HepG2 (cell line): ENCODE measurements at places on chromosomes 13 and 19.

- DNase-seq = no peak
Measured at GRCh38 chr13:84607261-84608013, 725.2 kb upstream of the SLITRK1 start.

GRCh38 chr19:55809381-55810058 lies 22.3 kb downstream of the NLRP11 start:
- peak; percentile 65 for DNase-seq

DNA sequence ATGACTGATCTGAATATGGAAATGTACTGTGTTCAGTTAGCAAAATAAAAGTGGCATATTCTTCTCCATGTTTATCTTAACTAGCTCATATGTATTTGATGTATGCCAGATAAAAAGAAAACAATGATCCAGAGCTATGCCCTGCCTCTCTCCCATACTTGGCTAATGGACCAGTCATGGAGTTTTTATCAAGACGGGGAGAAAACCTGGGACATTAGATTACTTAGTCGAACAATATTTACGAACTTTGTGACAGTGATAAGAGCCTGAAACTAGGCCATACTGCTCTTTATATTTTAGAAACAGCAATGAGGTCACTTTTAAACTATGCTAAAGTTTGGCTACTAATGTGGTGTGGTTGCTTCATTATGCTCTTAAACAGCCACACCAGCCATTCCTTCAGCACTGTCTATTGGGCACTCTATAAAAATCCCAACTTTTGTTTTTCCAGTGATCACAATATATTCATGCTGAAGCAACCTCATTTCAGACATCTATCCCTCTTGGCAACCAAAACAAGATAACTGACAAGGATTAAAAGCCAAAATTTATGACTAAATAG lies 265.0 kb downstream of the FGF14 start:
- no peak for DNase-seq

DNA sequence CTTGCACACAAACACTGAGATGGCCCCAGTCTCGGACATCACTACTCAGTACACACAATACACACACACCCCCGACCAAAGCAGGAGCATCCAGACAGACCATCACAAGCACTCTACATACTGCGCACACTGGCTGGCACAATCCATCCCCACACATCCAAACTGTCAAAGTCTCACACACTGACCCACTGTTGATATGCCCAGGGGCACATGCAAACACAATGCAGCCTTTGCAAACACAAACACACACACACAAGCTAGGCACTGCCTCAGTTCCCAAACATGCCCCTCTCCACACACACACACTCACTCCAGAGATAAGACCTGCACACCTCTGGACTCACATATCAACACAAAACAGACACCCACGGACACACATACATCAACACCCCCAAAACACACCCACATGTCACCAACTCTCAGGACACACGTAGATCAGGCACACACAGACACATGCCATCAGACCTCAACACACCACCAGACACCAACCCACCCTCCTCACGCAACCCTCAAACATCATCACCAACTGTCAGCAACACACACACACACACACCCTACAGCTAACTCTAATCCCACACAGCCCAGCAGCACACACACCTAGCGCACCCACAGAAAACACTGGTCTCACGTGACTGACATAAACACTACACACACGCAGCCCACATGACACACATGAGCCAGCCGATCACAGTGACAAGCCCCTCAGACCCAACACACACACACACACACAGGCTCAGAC lies 1.9 kb downstream of the BBC3 start:
- DNase-seq = peak; percentile 32

DNA sequence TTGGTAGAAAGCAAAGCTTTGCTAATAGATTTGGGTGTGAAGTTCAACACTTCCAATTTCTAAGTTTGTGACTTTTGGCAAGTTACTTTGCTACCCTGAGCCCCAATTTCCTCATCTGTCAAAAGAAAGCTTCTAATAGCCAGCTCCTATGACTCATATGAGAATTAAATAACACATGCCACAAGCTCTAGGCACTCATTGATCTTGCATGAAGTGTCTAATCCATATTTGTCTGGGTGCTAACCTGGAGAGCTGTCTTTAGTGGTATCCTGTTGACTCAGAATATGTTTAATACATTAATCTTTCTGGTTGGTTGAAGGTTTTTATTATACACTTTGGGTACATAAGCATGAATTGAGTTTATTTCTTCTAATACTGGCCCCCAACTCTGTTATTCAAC lies 188.8 kb downstream of the POSTN start:
- DNase-seq = no peak

GRCh38 chr19:2610637-2611482 lies 91.6 kb downstream of the GNG7 start:
- peak; percentile 70 for DNase-seq

DNA sequence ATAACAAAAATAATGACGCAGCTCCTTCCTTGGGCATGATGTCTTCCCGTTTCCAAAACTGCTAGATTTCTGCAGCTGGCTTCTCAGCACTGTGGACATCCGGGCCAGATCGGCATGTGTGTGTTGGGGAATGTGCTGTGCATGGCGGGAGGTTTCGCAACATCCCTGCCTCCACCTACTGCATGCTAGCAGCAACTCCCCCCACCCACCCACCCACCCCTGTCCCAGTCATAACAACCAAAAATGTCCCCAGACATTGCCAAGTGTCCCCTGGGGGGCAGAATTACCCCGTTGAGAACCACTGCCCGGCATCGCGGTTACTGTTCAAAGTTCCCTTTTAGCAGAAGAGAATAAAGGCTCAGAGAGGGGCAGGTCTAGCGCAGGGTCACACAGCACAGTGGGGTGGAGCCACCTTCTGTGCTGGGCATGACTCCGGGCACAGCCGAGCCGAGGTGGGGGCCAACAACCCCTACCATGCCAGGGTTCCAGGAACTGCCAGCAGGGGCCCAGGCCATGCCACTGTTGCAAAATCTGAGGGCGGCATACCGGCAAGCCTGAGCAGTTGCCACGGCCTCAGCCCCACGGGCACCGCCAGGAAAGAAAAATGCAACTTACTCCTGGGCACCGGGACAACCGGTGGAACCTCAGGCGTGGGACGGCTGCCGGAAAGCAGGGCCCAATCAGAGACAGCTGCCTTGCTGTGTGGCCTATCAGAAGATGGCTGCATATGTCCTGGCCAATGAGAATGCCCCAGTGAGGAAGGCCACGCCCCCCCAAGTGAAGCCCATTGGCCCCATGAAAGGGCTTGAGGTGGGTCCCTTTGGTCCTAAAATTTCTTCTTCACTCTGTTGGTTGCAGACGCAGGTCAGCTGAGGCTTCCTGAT lies 22.5 kb upstream of the NFIC start:
- DNase-seq = peak; percentile 86

- peak; percentile 12 for DNase-seq
Measured at GRCh38 chr19:50870417-50871089, 2.7 kb upstream of the KLK2 start.
